ENCODE measurements at places on chromosomes 1 and 21. TPM values are rescaled to one million over a fixed set of nuclear protein-coding genes. Genes with fewer than 3 reads are reported as not detected.

GRCh38 chr1:114040273-114041015, 61.2 kb downstream of the OLFML3 start:
- DNase-seq: no peak

GRCh38 chr1:6491081-6491449, 402 bp downstream of the PLEKHG5 start:
- DNase-seq: no peak

DNA sequence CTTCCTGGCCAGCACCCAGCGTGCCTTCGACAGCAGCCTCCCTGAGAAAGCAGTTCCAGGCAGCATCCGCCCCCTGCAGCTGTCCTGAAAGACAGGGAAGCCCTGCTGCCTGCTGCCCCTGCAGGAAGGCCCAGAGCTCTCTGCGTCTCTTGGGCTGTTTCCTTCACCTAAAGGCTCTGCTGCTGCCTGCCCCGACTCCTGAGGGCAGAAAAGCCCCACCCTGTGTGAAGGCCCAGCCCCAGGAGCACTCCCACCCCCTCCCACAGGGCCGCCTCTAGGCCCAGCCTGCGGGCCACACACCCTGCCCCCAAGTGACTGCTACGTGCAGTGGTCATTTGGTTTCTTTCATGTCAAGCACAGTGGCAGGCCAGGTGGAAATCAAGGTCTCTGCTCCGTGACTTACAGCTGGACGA, 12.4 kb downstream of the RIPK4 start:
- DNase-seq: no peak

Gene ANKRD65
- 0.15 TPM for total RNA-seq

Gene CDK18
- 0.27 TPM for total RNA-seq

Gene ODR4
- 42.9 TPM for total RNA-seq

Measured in NCI-H460 (cell line).